ENCODE measurements at places on chromosomes 4 and X.

DNA sequence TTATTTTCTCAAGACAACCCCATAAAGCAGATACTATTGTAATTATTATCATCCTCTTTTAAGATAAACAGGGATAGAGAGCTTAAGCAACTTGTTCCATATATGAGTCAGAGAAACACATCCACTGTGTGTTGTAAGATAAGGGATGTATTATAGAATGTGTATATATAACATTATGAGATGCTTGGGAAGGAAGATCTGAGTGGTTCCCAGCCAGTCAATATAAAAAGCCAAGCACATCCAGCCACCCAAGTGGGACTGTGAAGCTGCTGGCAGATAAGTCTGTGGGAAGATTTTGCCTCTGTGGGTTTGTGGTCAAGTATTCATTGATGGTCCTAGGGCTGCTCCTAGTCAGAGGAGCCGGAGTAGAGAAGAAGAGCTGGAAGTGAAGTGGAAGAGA lies 16.5 kb upstream of the BMPR1B start:
- no peak for DNase-seq

GRCh38 chrX:120357186-120357585 lies 4.7 kb upstream of the ATP1B4 start:
- no peak for DNase-seq

DNA sequence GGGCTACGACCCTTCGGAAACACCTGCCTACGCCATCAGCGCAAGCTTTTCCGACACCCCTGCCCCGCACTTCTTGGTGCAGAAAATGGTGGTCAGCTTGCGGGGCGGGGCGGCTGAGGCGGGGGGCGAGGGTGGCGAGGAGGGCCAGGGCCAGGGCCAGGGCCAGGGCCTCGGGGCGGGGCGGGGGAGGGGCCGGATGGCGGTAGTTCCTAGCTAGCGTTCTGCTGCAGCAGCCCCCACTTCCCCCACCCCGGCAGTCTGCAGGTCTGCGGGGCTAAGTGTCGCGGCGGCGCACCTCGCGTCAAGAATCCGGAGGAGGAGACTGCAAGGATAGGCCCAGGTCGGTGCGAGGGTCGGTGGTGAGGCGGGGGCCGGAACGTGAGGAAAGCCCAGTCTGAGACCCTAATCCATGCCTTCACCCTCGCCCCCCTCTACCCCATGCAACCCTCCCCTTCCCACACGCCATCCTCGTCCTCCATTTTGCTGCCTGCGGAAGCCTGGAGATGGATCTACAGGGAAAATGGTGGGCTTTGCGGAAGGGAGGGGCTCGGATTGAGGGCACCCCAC lies 600 bp downstream of the BEX4 start:
- DNase-seq: no peak

- no peak for DNase-seq
Measured at GRCh38 chr4:77308843-77309242, 151.8 kb downstream of the CCNG2 start.
